Activated naive CD8-positive, alpha-beta T cell treated with anti-CD3 and anti-CD28 coated beads, Interleukin-2, amount 10 ng/mL, durations not matched to agents 7 days and 5 days (primary cell): ENCODE measurements at places on chromosomes 7 and 10. TPM values are rescaled to one million over a fixed set of nuclear protein-coding genes. Genes with fewer than 3 reads are reported as not detected.

- DNase-seq = no peak
Measured at GRCh38 chr10:111600772-111601171, 523.9 kb downstream of the ADRA2A start.

GRCh38 chr10:34089253-34089652, 725.8 kb downstream of the PARD3 start:
- no peak for DNase-seq

- DNase-seq = no peak
Measured at GRCh38 chr7:30450240-30450982, 28.2 kb downstream of the NOD1 start.

DNA sequence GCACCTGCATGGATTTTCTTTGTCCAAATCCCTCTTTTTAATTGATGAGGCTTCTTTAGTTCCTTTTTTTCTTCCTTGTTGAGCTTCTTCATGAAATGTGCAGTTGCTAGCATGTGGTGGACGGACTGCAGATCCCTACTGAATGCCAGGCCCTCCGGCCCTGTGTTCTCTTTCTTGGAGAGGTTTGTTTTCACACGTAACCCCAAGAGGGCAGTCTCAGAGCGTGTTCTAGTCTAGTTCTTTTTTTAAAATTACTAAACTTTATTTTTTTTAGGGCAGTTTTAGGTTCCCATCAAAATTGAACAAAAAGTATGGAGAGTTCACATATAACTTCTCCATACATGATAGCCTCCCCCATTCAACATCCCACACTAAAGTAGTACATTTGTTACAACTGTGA, 190.0 kb downstream of the CFTR start:
- no peak for DNase-seq

- no peak for DNase-seq
Measured at GRCh38 chr10:131889755-131890154, 11.1 kb upstream of the PPP2R2D start.

The AGMO gene
- total RNA-seq = not detected

The LIPJ gene
- 0.17 TPM for total RNA-seq
